Breast epithelium (tissue), 4 donors: ENCODE measurements at places on chromosomes 4 and X. TPM values are rescaled to one million over a fixed set of nuclear protein-coding genes. Genes with fewer than 3 reads are reported as not detected.

GRCh38 chrX:10015723-10016518, 48.8 kb downstream of the CLDN34 start:
- DNase-seq = peak; percentile 20

- no peak for DNase-seq
These were observed 466.3 kb upstream of the ACTRT1 start for GRCh38 chrX:128518508-128518907.

DNA sequence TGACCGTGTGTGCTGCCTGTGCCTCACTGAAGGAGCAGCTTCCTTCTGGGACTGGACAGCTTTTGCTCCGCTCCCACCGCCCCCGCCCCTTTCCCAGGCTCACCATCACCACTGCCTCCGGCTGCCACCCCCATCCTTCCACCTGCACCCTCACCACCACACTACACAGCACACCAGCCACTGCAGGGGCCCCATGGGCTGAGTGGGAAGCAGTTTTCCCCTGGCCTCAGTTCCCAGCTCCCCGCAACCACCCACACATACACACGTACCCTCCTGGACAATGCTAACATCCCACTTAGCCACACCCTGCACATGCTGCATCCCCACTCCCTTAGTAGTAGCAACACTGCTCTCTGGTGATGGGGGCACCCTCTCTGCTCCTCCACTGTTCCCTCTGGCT, 29.6 kb upstream of the COX18 start:
- DNase-seq = no peak

DNA sequence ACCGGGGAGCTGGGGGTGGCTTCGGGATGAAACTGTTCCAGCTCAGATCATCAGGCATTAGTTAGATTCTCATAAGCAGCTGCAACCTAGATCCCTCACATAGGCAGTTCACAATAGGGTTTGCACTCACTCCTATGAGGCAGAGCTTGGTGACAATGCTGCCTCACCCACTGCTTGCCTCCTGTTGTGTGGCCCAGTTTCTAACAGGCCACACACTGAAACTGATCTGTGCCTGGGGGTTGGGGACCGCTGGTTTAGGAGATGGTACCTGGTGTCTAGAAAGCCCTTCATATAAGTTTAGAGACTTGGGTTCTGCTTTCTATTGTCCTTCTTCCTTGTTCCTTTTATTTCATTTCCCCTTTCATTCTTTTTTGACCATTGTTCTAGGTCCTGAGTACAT, 234.2 kb downstream of the FRAS1 start:
- DNase-seq = no peak

GRCh38 chrX:9291629-9292028, 173.2 kb upstream of the TBL1X start:
- no peak for DNase-seq

DNA sequence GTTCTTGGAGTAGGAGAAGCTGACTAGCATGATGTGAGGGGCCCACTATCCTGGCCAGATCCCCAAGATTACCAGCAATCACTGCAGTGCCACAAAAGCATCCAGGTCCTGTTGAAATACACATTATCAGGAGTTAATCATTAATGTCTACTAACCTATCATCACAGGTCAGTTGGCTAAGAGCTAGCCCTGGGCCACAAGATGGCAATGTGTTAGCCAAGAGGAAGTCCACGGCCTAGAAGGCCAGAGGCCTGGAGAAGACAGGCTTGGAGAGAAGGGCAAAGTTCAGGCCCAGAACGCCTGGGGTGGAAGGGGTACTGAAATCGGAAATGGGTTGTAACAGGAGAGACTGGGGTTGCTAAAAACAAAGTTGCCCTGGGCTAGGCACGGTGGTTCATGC, 19.9 kb upstream of the KIAA1210 start:
- no peak for DNase-seq

Gene CCDC158
- total RNA-seq = 1.3 TPM

Gene PCDH11X
- not detected for total RNA-seq

- DNase-seq = no peak
These were observed 96.4 kb upstream of the DDIT4L start for GRCh38 chr4:100286636-100287035.

GRCh38 chr4:182925298-182925757, 8.1 kb upstream of the DCTD start:
- no peak for DNase-seq

DNA sequence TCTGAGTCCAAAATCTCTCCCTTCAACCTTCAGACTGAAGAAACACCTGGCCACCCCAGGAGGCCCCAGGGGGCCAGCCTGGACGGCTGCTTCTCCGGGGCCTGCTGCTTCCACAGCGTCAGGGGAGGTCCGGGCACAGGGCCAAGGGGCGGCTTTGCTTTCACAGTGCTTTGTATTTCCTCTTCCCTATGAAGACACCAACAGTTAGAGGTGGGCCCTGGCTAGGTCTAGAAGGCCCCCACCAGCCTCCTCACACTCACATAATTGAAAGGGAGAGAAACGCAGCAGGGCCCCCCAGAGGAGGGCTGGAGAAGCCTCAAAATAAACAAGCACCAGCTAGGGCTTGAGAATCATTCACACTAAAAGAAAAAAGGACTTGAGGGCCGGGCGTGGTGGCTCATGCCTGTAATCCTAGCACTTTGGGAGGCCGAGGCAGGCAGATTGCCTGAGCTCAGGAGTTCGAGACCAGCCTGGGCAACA, 17.8 kb downstream of the SCD5 start:
- peak; percentile 48 for DNase-seq

Gene GPR50
- total RNA-seq = 0.15 TPM

Gene LDOC1
- total RNA-seq = 3.9 TPM

DNA sequence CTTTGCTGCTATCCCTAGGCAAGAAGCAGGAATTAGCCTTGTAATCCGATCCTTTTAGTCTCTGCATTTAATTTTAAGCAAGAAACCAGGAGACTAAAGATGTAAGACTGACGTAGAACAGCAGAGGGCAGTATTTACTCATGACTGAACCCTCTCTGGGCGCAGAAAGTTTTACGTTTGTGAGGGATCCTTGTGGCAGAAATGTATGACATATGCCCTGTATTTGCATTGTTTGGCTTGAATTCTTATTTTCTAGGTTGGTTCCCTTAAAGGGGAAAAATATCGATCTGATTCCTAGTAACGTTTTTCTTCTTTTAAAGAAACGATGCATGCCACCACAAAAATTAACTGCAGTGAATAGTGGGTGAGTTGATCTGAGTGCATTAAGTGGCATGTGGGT, 1.3 kb upstream of the FAT4 start:
- DNase-seq = no peak
